ENCODE measurements at places on chromosomes 1 and 21.

- no peak for DNase-seq
Observed at GRCh38 chr1:67100833-67101232, 33.9 kb downstream of the C1orf141 start.

GRCh38 chr1:33535334-33535733 is 62.9 kb downstream of the ZSCAN20 start:
- no peak for DNase-seq

- peak; percentile 85 for DNase-seq
Observed at GRCh38 chr1:26787706-26788514, at the start of gene PIGV. Gene PIGV (plus strand): TSS chr1:26787950. CDS start chr1:26790816, 2,866 bp downstream.

GRCh38 chr1:3776231-3776961 is 3.8 kb downstream of the SMIM1 start:
- no peak for DNase-seq

DNA sequence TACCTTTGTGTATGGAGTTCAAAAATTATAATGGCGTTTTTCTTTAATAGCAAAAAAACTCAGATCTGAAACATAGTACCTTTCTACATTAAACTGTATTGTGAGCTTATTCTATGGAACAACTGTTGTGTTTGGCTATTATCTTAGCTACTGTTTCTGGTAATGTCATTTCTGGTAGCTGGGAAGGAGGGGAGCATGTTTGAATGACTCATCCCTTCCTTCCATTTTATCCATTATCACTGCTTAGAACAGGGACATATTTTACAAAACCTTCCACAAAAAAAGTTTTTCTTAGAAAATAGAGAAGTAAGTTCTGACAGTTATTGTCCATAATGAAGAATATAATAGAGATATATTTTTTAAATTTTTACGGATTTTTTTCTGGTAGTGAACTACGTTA is 128.3 kb downstream of the NRDC start:
- DNase-seq = peak; percentile 12

DNA sequence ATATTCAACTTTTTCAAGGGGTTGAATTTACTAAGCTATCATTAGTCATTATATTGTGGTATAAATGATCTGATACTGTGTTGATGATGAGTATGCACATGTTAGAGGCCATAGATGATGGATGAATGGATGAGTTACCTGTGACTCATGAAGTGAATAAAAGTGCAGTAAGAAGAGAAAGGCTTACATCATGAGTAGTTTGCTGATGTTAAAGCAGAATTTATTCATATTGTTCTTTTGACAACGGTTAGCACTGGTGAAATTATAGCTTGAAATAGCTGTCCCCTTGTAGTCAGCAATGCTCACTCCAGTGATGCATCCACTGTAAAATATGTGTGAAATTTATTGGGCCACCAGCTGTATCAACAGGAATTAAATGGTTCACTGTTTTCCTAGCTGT is 541.0 kb upstream of the ZRANB2 start:
- DNase-seq = peak; percentile 87

GRCh38 chr1:230350208-230350921 is 75.8 kb downstream of the PGBD5 start:
- peak; percentile 13 for DNase-seq

DNA sequence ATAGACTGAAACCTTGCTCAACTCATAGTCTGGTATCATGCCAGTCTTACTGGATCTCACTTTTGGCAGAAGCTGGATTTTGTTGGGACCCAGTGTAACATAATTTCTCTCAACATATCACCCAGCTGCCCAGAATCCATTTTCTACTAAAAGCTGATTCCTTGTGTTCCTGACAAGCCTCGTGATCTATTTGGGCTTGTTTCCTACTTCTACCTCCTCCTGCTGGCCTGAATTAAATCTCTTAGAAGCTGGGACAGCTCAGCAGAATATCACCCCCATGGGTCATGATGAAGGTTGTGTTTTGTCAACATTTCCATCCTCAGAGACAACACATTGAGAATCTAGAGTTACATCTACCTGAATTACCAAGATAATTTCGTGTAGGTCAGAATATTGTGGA is 7.7 kb downstream of the GOLT1A start:
- no peak for DNase-seq

DNA sequence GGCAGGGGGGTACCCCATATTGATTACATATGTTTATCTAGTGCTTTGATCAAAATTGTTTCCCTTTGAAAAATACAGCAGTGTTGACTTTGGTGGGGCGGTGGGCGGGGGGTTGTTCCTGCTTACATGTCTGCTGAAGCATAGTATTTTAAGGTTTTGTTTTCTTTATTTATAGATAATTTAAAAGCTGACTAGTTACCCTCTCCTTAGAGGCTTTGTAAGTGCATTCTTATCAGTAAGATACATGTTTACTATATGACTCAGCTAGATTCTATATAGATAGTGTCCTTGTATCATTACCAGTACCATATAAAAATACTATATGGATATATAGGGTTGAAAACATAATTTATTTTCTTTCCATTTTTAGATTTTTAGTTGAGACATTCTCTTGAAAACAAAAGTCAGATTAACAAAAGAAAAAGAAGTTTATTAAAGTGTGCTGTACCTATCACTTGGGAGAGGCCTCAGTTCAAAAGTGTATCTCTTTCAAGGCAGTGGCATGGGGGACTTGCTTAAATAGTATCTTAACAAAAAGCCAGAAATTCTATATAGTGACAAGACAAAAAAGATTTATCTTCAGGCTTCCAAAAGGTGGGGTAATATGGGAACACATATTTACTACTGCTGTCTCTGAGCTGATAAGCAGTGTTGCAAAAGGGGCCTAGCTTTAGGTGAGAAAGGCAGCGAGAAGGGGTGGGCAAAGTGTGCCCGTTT is 79.0 kb downstream of the HS2ST1 start:
- DNase-seq = no peak

DNA sequence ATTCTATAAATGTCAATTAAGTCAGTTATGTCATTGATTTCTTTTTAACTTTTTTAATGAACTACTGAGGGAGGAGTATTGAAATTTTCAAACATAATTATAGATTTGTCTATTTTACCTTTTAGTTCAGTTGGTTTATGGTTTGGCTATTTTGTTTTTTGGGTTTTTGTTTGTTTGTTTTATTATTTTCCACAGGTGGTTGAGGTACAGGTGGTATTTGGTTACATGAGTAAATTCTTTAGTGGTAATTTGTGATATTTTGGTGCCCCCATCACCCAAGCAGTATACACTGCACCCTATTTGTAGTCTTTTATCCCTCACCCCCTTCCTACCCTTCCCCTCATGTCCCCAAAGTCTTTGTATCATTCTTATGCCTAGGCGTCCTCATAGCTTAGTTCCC is 9.5 kb downstream of the TDRD5 start:
- DNase-seq = no peak

- no peak for DNase-seq
Observed at GRCh38 chr1:184604152-184604900, 150.3 kb downstream of the EDEM3 start.

DNA sequence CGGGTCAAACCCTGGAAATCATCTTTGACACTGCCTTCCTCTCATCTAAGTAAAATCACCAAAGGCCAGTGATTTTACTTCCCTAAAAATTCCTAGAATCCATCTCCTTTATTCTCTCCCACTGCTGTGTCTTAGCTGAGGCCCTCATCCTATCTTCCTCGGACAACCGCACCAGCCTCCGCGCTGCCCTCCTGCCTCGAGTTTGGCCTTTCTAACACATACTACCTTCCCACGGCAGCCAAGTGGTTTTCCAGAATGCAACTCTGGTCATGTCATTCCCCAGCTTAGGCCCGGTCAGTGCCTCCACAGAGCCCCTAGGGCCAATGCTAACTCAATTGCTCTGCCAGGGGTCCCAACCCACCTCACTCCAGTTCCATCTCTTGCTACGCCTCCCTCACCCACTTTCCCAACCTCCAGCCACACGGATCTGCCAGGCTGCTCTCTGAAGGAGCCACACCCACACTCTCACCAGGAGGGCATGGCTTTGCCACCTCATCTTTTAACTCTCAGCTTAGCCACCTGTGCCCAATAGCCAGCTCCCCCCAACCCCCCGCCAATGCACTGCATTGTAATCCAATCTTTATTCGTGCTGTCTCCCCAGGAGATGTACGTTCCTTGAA is 6.8 kb downstream of the TMEM9 start:
- DNase-seq = no peak

GRCh38 chr1:58580186-58580585 is 3.1 kb upstream of the TACSTD2 start:
- DNase-seq = no peak

- DNase-seq = no peak
Observed at GRCh38 chr1:1794999-1795398, 16.7 kb upstream of the NADK start.

DNA sequence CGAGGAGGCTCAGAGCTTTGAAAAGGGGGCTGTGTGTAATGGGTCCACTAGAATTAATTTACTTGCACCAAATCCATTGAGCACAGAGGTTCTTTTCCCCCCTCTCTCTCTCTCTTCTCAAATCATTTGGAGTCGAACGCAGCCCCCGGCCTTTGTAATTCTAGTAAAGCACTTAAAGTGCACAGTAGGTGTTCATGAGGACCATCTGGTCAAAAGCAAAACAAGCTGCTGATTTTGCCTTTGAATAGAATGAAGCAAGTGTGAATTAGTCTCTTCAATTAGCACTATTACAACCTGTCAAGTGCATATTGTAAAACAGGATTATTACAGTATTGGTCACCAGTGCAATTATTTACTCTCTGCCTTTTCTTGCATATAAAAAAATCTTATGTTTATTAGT is 259.9 kb downstream of the FAF1 start:
- no peak for DNase-seq

- DNase-seq = no peak
Observed at GRCh38 chr1:166089804-166090203, 77.0 kb downstream of the FAM78B start.

DNA sequence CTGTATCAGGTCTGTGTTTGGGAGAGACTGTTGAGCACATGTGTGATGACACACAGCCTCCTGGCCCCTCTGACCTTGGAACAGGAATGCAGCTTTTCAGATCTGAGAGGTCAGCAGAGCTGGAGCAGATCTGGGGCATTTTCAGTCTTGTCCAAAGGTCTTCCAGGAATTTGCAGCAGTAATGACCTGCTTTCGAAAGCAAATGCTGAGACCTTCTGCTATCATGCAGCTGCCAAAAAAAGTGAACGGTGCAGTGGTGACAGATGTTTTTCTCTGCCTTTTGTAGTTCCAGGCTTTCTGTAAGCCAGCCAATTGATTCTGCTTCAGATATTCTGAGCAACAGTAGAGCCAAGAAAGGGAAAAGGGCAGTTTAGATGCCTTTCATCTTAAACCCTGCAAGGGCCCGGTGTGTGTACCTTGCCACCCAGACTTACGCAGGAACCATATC is 137.8 kb upstream of the COA6 start:
- no peak for DNase-seq

DNA sequence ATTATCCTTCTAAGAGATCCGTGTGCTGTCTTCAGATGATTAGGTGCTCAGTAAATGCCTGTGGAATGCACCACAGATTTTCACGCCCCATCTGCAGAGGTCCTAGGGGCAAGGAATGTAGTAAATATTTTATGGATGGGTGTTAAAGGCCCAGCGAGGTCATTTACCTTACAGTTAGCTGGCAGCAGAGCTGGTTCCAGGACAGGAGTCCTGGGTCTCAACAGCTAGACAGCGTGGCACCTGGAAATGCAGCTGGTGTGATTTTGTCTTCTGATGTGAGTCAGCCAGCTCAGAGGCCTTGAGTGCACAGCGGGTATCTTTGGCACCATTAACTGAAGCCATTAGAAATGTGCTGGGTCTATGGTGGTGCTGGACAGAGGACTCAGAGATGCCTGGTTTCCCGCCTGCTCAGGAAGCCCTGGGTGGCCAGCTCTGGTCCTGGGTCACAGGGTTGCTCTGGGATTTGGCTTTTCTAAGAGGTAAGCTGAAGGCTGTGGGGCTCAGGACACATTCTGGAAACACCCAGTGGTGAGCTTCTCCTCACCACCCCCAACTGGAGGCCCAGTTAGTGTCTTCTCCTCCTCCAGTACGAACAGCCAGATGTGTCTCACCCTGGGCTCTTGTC is 65.5 kb downstream of the DDX20 start:
- DNase-seq = no peak

- no peak for DNase-seq
Observed at GRCh38 chr1:44999232-44999631, 11.9 kb downstream of the HECTD3 start.

DNA sequence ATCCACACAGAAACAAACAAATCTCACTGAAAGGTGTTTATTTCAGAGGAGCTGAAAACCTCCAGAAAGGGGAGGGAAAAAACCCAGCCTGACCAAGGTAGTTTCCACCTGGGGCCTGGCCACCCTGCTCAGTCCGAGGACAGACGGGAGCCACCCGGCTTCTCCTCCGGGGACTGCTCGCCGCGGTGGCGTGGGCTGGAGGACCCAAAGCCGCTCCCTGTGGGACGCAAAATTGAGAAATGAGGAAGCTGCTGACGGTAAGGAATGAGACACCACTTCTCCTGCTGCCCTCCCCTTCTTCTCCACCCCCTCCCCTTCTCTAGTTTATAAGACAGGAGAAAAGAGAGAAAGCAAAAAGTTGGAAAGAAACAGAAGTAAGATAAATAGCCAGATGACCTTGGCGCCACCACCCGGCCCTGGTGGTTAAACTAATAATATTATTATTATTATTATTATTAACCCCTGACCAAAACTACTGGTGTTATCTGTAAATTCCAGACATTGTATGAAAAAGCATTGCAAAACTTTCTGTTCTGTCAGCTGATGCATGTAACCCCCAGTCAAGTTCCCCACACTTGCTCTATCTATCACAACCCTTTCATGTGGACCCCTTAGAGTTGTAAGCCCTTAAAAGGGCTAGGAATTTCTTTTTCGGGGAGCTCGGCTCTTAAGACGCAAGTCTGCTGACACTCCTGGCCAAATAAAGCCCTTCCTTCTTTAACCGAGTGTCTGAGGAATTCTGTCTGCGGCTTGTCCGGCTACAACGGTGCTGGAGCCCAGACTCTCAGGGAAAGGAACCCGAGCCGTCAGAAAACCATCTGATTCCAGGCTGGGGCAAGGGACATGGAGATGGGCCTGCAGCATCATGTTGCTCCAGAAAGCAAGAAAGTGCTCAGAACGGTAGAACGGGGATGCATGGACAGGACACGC is 12.5 kb downstream of the ITGB2 start:
- DNase-seq = no peak

- DNase-seq = no peak
Observed at GRCh38 chr1:42170779-42171621, 6.5 kb upstream of the GUCA2A start.

DNA sequence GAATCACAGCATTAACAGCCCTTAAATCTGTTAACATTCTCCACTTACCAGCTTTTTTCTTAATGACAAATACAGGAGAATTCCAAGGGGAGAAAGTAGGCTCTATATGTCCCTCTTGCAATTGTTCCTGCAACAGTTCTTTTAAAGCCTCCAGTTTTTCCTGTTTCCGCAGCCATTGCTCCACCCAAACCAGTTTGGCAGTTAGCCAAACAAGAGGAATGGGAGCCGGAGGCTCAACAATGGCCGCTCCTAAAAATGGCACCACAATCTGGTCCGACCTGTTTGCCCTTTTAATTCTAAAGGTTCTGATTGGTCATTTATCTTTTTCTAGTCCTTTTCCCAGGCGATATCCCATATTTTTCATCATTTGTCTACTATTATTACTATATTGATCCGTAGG is 14.0 kb upstream of the L1TD1 start:
- DNase-seq = no peak

GRCh38 chr1:206700445-206701036 is 15.8 kb downstream of the MAPKAPK2 start:
- DNase-seq = peak; percentile 41

GRCh38 chr1:210455840-210456603 is 127.3 kb downstream of the HHAT start:
- no peak for DNase-seq

GRCh38 chr1:246647513-246647912 is 76.7 kb upstream of the SCCPDH start:
- DNase-seq = peak; percentile 38
